ENCODE measurements at places on chromosomes 11 and 22. TPM values are rescaled to one million over a fixed set of nuclear protein-coding genes. Genes with fewer than 3 reads are reported as not detected.

- no peak for DNase-seq
Observed at GRCh38 chr22:45290410-45290936, 5.7 kb downstream of the UPK3A start.

DNA sequence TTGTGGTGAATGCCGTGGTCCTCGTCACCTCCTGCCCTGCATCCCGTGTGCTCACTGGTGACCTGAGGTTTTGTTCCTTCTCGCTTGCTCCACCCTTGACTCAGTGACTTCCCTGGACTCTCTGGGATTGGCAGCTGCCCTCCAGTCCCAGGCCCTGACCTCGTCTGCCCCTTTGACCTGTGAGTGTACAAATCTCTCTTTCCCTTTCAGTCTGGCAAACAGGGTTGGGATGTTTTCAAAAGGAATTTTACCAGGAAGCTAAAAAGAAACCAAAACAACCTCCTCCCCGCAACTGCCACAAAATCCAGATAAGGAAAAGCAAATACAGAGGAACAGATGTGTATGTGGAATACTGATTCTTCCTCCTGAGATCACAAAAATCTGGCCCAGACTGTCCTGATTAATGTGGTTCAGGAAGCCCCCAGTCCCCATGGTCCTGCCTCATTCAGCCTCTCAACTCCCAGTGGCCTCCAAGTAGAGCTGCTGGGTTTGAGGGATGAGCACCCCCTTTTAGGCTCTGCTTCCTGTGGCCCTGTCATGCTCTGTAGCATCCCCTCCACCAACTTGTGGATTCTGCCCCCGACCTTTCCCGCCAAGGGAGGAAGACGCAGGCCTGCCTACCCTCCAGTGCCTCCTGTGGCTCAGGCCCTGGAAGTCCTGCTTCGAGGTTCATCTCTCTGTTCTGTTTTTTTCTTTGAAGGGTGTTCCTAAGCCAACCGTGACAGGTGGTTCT, 15.2 kb downstream of the ROBO4 start:
- DNase-seq, result no peak

DNA sequence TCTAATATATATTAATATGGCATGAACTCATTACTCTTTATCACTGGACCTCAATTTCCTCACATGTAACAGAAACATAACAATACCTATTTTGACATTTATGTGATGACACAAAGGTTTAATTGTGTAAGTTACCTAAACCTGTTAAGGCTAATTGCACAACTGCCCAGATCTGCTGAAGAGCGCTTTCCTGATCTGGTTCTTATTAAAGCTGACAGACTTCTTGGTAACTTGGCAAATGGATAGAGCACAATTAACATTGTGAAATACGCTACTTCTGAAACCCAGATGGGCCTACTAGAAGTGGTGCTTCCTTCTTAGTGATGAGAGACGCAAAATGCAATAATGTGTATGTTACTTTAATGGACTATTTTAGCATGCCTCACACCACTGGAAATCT, 1767.2 kb upstream of the RAG2 start:
- DNase-seq, result no peak

GRCh38 chr22:22746061-22746962, 101.9 kb downstream of the GGTLC2 start:
- peak; percentile 26 for DNase-seq

DNA sequence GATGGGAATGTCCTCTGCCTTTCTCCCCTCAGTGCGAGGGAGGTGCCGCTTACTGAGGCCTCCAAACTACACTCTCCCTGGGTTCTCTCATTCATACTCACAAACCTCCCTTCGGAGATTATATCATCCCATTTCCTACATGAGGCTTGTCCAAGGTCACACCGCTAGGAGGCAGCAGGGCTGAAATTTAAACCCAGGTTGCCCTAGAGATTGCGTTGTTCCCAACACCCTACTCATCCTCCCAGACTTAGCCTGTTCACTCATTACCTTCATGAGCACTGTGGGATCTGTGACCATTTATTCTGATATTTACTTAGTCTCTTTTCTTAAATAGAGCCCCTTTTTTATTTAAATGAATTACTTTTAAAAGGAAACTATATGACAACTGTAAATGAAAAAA, 31.1 kb downstream of the SDHAF2 start:
- no peak for DNase-seq

DNA sequence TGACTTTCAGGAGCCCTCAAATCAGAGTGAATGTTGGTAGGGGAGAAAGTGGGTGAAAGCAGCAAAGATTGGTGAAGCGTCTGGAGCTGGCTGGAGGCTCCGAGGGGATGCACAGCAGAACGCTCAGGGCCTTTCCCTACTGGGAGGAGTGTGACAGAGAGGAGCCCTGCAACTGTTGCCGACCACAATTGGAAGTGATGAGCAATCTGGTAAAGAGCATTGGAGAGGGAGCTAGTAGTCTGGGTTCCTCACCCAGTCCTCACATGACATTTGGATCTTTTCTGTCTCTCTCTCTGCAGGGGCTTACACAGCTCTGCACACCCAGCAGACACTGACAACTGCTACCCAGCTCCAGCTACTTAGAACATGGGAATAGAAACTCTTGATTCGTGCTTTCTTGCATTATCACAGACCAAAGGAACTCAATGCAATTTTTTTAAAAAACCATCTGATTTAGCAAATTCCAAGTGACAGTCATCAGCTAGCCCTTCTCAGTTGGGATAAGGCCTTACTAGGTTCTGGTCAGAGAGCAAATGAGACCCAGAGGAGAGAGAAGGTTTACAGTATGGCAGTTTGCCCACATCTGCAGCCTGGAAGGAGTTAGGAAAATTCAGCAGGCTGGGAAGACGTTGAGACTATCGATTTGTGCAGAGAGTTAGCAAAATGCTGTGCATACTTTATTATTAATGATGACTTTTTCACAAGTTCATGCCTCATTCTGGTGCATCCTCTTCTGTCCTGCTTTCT, 278.0 kb upstream of the PLET1 start:
- DNase-seq, result no peak

GRCh38 chr11:112388496-112388895, 127.8 kb upstream of the PLET1 start:
- no peak for DNase-seq

DNA sequence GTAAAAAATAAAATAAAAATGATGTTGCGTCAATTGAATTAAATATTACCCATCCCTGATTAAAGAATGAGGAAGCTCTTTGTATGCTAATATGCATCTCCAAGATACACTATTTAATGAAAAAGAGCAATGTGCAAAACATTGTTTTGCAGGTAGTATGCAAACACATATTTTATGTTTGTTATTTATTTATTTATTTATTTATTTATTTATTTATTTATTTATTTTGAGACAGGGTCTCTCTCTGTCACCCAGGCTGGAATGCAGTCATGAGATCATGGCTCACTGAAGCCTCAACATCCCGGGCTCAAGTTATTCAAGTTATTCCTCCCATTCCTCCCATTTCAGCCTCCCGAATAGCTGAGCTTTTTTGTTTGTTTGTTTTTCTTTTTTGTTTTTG, 7.2 kb upstream of the CHST1 start:
- no peak for DNase-seq

DNA sequence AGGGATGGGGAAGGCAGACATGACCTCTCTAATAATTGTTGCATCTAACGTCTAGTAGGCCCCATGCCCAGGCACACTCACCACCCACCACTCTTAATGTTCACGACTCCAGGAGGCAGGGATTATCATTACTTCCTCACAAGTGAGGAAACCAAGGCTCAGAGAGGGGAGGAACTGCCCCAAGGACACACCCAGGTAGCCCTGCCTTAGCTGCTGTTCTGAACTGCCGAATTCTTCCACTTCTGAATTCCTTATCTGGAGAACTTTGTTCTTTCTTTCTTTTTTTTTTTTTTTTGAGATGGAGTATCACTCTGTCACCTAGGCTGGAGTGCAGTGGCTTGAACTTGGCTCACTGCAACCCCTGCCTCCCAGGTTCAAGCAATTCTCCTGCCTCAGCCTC, 16.7 kb downstream of the SLCO2B1 start:
- DNase-seq, result no peak

DNA sequence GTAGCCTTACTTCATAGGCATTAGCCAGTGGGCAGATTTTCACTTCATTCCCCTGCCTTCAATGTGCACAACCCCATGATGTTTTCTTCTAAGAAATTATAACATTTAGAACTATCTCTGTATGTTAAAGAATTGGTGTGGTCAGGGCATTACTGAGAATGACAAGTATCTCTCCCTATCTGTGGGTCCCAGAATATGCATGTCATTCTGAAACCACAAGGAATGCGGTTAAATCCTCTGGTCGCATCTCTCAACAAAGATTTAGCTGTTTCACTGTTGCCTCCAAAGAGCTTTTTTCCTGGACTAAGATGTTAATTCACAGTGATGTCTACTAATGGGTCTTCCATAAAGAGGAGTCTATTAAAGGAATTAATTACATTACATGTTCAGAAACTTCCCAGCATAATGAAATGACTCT, 62.7 kb downstream of the LIF start:
- DNase-seq, result no peak

DNA sequence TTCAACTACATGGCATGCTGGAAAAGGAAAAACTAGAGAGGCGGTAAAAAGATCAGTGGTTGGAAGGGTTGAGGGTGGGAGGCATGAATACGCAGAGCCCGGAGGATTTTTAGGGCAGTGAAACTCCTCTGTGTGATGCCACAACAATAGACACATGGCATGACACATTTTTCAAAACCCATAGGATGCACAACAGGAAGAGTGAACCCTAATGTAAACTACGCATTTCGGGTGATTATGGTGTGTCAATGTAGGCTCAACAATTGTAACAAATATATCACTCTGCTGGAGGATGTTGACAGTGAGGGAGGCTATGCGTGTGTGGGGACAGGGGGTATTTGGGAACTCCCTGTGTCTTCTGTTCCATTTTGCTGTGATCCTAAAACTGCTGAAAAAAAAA, 15.7 kb upstream of the FAM83F start:
- DNase-seq, result no peak

DNA sequence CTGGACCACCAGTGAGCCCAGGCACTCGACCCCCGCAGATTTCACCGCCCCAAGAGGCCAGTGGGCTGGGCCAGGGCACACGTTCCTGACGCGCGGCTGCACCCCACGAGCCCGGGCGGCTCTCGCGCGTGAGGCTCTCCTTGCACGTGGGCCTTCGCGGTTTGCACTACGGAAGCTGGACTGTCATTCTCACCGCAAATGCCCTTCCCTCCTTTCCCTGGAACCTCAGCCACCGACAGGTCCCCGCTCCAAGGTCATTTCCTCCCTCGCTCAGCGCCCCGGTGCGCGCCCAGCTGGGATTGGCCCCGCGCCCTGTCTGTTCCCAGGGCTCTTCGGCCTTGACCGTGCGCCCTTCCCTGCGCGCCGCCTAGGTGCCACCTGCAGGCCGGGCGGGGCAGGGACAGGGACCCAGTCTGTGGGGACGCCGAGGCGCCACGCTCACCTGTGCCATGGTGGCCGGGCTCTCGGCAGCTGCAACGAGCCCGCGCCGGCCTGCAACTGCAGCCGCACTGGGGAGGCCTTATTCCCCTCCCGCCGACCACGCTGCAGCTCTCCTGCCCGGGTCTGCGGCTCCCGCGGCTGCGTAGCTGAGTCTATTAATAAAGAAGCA, 2.1 kb upstream of the CPT1A start:
- peak; percentile 9 for DNase-seq

DNA sequence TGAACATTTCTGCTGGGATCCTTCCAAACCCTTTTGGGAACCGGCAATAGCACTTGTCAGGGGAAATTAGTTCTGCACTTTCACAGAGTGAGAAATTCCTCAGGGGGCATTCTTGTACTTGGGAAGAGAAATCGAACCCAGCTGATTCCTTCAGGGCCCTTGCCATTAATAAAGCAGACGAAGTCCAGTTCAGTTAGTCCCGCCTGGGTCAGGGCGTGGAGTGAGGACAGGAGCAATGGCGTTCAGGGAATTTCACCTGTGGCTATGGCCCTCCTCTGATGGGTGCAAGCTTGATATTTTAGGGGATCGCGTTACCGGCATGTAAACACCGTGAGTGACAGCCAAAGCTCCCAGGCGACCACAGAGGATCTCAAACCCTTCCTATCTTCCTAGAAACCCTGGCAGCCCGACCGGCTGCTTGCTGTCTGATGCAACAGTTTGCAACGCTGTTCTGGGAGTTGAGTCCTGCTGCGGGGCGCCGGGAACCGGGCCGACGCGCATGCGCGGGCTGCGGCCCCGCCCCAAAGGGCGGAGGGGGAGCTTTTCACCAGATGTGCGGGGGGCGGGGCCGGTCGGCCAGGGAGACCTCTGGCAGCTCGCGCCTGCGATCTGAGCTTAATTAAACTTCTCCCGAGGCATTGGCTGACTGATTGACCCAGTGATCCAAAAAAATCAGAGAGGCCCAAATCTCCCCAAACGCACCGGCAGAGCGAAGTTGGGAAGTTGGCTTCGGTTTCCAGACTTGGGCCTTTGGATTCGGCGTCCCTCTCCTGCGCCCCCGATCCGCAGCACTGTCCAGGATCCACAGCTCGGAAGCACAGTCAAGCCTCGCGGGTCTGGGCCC, 34.3 kb upstream of the CREB3L1 start:
- peak; percentile 58 for DNase-seq

DNA sequence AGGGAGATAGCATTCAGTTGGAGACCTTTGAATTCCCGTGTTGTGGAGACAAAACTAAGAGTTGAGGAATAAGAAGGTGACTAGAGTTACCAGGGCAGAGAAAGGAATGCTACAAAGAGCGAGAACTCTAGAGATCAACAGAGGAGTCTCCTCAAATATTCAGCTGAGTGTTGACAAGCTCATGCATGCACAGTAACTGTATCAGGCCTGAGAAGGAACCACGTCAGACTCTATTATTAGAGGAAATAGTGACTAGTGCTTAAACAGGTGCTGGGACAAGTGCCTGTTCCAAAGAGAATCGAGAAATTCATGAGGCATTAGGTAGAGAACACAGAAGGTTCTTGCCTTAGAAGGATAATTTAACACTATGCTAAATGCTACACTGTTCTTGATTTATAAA, 333.8 kb upstream of the CHORDC1 start:
- DNase-seq, result no peak

- DNase-seq, result peak; percentile 51
Observed at GRCh38 chr11:79081471-79082031, 359.3 kb downstream of the TENM4 start.

DNA sequence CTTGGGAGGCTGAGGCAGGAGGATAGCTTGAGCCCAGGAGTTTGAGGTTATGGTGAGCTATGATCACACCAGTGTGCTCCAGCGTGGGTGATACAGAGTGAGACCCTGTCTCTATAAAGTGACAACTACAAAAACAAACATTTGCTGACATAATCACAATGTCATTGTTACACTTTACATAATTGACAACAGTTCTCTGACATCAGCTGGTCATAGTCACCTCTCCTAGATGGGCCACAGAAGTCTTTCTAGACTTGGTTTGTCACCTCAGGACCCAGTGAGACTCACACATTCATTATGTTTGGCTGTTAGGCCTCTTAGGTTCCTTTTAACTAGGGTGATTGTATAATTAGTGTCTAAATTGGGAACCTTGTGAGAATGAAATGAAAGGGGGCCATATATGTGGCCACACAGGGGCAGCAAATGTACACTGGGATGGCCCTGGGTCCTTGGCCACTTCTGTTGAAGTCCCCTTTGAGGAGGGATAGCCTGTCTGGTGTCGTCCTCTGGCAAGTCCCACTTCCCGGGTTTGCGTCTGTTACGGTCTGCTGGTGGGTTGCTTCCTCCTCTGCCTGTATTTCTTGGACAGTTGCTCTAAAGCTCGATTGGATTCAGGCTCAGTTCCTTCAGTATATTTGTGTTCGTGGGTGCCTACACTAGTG, 5.8 kb upstream of the PPIL2 start:
- DNase-seq, result no peak

CREB3L1 gene
- total RNA-seq, result 7.2 TPM

TEX12 gene
- not detected for total RNA-seq

BUD13 gene
- total RNA-seq, result 35.0 TPM

SPON1 gene
- not detected for total RNA-seq

MMP27 gene
- total RNA-seq, result not detected

POU2F3 gene
- not detected for total RNA-seq
